IMR-90 (cell line): ENCODE measurements at places on chromosomes 1 and 21.

DNA sequence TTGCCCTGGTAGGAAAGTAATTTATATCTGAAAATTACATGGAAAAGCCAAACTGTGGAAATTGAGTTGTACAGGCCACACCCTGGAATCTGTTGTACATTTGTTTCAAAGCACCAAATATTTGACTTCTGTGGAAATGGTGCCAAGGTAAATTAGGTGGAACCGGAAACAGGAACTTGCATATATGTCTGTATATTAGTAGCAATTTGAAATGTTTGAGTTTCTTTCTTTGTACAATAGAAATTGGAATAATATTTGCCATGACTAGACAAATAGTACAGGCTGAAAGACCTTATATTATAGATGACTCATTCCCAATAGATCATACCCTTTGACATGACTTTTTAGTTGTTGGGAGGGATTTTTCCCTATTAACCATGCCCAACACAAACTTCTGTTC lies 10.5 kb upstream of the TAF1A start:
- H3K27ac ChIP-seq: no peak overlapping the region
- DNase-seq: no peak
- no peaks in the 10 kb centered on the region for H3K27me3 ChIP-seq
- H3K36me3 ChIP-seq: no peaks in the 10 kb centered on the region
- peaks cover 1% of the 10 kb centered on the region; the same call in 1 of the 2 replicates for H3K4me1 ChIP-seq

GRCh38 chr1:181192316-181192715 lies 103.8 kb downstream of the IER5 start:
- no peak overlapping the region for H3K27ac ChIP-seq
- no peak for DNase-seq
- H3K27me3 ChIP-seq: peaks cover 14% of the 10 kb centered on the region
- H3K36me3 ChIP-seq: no peaks in the 10 kb centered on the region
- no peak overlapping the region for H3K4me3 ChIP-seq
- no peaks in the 10 kb centered on the region for H3K4me1 ChIP-seq

DNA sequence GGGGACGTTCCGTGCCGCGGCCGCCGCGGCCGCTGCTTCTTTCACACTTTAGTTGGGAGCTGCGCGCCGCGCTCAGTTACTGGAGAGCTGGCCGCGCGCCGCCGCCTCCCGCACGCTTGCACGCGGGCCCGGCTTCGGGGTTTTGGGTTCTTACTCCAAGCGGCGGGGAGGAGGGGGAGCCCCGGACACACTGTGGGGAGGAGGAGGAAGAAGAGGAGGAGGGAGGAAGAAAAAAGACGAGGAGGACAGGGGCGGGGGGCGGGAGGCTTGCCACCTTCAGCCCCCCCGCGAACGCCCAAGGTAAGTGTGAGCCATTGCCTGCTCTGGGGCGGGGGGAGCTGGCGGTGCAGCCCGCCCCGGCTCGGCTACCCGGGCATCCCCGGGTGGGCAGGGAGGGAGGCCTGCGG lies 243 bp downstream of the C1orf21 start:
- H3K4me1 ChIP-seq: peaks cover 4% of the 10 kb centered on the region; the same call in 1 of the 2 replicates
- no peaks in the 10 kb centered on the region for H3K36me3 ChIP-seq
- no peak for DNase-seq
- peaks cover 5% of the 10 kb centered on the region; the same call in 1 of the 2 replicates for H3K27me3 ChIP-seq
- peak overlapping the region; percentile 61 for H3K4me3 ChIP-seq

DNA sequence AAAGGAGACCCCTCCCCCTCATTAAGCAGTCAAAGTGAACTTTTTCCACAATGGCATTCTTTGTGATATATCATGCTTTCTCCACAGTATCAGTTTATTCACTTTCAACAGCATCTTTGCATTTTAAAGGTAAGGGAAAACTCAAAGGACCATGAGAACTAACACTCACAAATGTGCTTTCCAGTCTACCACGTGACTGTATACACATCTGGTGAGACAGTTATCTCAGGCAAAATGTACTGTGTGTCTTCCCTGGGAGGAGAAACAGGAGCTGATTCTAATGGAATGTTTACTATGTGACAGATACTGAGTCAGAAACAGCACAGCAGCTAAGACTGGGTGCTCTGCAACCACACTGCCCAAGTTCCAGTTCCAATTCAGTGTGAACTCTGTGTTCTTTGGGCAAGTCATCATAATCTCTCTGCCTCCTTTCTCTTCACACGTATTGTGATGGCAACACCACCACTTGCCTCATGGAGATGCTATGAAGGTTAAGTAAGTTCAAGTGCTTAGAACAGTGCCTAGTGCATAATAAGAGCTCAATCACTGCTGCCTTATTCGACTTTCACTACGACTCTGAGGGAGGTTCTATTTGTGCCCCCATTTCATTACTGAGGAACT lies 79.0 kb downstream of the SLC45A1 start:
- H3K27ac ChIP-seq: peak overlapping the region; percentile 53; the same call in 1 of the 2 replicates
- peaks cover 29% of the 10 kb centered on the region for H3K4me1 ChIP-seq
- H3K36me3 ChIP-seq: peaks cover 28% of the 10 kb centered on the region
- no peaks in the 10 kb centered on the region for H3K27me3 ChIP-seq
- no peak overlapping the region; the same call in 1 of the 2 replicates for H3K4me3 ChIP-seq
